ENCODE measurements at places on chromosomes 1 and 21.

- no peak for DNase-seq
Measured at GRCh38 chr1:200359610-200360163, 50.1 kb downstream of the ZNF281 start.

DNA sequence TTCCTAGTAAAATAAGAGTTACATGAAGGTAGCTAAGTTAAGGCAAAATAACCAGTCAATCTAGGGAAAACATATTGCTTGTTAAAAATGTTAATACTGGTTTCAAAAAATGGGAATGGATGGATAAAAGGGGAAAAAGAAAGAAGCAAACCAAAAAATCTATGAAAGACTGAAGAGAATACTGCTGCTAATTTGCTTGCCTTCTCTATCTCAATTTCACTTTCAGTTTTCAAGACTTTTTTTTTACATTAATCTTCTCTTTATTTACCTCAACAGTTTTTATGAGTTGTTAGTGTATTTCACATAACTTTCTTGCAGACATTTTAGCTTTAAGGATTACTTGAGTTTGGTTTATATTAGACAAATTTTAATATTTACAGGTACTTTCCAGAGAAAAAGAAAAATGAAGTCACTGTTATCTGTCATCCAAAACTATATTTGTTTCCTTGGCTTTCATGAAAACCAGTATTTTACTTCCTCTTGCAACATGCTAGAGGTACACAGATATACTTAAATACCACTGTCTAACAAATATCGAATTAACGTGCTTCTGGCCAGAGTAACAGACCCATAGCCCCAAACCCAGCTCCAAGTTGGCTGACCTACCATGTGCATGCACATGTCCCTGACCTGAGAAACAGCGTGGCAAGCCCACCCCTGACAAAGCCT lies 70.7 kb downstream of the COL24A1 start:
- DNase-seq, result no peak

- no peak for DNase-seq
Measured at GRCh38 chr1:228402641-228403025, 4.0 kb downstream of the TRIM11 start.

- DNase-seq, result no peak
Measured at GRCh38 chr1:228793032-228793431, 57.8 kb downstream of the RHOU start.

- DNase-seq, result no peak
Measured at GRCh38 chr1:46645815-46646214, 22.3 kb downstream of the ATPAF1 start.

DNA sequence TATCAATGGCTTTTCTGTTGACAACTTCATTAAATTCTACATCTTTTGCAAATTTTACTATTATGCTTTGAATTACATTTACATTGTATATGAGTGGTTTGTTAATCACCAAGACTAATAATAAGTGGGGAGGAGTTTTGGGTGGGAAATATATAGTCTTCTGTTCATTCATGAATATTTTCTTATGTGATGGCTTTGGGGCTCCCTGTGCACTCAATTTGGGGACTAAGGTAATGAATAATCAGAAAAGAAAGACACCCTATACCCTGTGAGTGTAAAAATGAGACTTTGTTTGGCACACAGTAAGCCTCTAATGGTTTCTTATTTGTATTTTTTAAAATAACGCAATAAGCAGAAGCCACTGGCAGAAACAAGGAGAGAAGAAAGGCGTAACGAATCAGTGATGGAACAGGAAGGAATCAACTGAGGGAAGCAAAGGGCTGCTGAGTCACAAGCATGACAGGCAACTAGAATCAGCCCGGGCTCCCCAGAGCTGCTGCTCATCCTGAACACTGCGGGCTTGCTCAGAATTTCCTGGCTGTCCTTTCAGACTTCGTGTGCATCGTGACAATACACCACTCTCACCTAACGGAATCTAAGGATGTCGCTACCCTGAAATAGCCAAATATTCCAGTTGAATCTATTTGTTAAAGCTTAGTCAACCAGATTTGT lies 20.8 kb upstream of the RGS2 start:
- no peak for DNase-seq

DNA sequence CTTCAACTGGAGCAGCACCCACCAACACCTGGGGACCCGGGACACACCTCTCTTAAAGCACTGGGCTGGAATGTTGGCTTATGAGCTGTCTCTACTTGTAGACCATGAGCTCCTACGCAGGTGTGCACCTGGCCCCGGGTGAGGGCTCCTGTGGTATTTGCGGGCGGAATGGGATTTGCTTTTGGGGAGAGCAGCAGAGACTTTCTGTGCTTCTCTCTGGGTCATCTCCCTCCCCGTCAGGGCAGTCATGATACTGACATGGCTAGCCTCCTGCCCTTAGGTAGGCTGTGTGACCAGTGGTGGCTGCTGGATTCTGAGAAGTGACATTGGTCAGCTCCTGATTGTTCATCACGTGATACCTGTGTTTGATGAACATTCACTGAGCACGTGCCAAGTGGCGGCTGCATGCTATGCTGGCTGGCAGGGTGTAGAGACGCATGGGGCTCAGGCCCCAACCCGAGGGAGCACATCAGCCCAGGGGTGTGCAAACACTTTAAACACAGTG lies 9.0 kb upstream of the ZBTB21 start:
- DNase-seq, result no peak

- DNase-seq, result peak; percentile 35
Measured at GRCh38 chr1:111961016-111961415, 28.5 kb downstream of the KCND3 start.

- no peak for DNase-seq
Measured at GRCh38 chr21:46127239-46128105, 27.9 kb downstream of the FTCD start.

- peak; percentile 58 for DNase-seq
Measured at GRCh38 chr1:149917571-149918144, at the start of gene SV2A. Gene SV2A, minus strand, starts transcription at chr1:149917844. Its CDS starts 4,004 bp downstream, at chr1:149913840.

DNA sequence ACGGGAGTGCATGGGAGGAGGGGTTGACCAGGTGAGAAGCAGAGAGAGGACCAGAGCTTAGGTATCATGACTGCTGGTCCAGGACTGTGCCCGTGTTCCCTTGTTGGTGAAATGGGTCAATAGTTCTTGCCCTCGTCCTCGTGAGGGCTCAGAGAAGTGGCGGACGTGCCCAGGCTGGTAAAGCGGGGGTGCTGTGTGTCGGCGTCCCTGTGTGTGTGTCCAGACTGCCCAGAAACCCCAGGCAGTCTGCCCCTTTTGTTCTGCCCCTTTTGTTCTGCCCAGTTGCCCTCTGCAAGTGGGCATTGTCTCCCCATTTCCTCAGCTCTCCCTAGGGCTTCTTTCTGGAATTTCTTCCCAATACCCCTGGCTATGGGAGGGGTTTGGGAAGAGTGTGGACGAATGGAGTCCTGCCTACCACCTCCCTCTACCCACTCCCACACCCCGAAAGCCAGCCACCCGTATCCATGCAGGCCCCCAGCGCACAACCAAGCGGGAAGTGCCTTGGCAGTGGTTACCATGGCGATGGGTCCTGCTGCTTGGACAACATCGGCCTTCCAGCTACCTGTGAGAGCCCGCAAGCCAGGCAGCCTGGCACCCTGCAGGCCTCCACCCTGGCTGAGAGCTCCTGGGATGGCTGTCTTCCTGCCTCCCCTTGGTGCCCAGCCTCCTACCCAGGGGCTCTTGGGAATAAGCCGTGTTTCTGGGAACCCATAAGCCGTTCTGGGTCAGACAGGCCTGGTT lies 34.7 kb downstream of the ACOT11 start:
- DNase-seq, result no peak

- no peak for DNase-seq
Measured at GRCh38 chr21:46299167-46299566, 13.0 kb downstream of the YBEY start.

DNA sequence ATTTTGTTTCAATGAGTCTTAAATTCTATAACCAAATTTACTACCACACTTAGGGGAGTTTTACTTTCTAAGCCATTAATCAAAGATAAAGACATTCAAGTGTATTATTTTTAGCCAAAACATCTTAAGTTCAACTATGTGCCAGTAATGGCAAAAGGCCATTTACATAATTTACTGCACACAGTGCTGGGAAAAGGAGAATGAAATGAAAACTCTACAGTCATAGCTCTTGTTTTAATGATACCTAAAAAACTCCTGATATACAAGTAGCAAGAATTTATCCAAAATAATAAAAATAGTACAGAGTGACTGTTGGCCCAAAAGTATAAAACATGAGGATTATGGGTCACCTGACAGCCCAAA lies 42.4 kb upstream of the C1orf198 start:
- no peak for DNase-seq

DNA sequence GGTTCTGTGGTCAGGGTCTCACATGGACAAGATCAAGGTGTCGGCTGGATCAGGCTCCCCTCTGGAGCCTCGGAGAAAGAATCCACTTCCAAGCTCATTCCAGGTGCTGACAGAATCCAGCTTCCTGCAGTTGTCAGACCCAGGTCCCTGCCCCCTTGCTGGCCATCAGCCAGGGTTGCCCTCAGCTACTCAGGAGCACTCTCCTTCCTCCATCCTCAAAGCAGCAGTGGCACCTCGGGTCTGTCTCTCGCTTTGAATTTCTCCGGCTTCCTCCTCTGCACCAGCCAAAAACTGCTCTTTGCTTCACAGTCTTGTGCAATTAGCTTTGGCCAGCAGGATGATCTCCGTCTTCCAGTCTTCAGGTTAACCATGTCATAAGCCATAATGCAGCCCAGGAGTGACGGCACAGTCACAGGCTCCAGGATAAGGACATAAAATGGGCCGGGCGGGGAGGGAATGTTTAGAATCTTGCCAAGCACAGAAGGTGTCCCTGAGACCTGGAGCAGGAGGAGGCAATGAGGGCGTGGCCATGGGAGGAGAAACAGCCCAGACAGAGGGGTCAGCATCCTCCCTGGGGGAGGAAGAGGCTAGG lies 79.4 kb upstream of the SLC25A33 start:
- no peak for DNase-seq

DNA sequence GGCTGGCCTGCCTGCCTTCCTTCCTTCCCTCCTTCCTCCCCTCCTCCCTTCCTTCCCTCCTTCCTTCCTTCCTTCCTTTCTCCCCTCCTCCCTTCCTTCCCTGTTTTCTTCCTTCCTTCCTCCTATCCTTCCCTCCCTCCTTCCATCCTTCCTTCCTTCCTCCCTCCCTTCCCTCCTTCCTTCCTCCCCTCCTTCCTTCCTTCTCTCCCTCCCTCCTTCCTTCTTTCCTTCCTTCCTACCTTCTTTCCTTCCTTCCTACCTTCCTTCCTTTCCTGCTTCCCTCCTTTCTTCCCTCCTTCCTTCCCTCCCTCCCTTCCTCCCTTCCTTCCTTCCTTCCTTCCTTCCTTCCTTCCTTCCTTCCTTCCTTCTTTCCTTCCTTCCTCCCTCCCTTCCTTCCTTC lies 70.1 kb upstream of the PTGFR start:
- no peak for DNase-seq

DNA sequence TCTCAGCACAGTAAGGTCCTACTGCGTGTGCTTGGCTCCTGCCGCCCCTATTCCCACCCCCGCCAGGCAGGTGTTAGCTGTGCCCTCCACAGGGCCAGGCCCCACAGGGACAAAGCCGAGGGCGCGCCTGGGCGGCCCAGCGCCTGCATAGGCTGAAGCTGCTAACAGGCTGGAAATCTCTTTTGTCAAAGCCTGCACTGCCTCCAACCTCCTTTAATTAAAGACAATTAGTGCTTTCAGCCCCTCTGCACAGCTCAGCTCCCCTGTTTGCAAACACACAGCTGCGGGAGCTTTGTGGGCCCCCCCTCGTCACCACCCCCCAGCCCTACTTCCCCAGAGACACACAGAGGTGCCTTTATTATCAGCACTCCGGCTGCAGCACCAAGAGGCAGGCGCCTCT lies 95.9 kb downstream of the EPHB2 start:
- peak; percentile 5 for DNase-seq

DNA sequence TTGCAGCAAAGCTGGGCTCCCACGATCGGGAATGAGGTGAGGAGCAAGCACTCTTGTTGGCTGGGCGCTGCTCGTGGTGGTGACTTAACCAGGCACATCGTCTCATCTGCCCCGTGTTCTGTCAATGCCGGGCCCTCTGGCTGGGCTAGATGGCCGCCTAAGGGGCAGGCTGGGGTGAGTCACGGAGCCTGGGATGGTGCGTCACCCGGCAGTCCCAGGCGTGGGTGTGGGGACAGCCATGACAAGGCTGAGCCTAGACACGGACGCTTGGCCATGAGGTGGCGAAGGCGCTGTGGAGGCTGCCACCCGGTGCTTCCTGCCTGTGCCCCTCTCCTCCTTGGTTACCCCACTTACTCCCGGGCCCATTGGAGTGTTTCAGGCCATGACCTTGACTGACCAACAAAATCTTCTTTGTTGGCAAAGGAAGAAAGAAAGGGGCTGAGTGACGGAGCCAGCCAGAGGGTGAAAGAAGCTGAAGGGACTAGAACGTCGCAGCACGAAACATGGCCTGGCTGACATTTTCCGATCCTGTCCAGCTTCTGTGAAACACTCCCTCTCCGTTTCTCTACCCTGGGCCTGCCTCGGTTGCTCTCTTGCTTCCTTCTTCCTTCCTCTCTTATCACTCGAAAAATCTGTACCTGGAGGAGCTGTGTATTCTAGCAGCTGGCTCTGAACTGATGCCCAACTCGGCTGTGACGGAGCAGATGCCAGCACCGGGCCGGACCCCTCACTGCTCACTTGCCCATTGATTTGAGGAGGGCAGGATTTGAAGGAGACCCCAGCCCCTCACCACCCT lies 596 bp downstream of the CD247 start:
- DNase-seq, result no peak

GRCh38 chr21:33046455-33046854 lies 20.7 kb downstream of the OLIG2 start:
- DNase-seq, result no peak

DNA sequence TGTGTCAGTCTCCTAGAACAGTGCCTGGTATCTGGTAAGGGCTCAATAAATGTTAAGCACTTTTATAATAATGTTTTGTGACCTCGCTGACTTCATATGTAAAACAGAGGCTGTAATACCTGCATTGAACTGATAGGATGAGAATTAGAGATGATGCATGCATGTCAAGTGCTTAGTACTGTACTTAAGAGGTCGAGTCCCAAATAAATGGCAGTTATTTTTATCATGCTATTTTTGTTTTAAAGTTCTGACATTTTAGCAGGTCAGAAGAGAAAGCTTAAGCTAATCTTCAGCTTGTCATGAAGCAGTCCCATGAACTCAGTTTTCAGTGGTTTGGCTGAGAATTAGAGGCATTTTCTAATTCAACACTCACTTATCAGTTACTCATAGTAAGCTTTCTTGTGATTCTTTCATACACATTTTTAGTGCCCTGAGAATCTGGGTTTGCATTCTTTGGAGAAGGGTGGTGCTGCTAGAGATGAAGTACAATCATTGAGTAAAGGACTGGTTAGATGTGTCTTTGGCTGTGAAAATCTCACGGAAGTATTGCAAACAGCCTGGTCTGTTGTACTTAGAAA lies 75.7 kb upstream of the RAVER2 start:
- no peak for DNase-seq

- DNase-seq, result no peak
Measured at GRCh38 chr1:20207546-20207945, 21.2 kb upstream of the PLA2G2C start.

DNA sequence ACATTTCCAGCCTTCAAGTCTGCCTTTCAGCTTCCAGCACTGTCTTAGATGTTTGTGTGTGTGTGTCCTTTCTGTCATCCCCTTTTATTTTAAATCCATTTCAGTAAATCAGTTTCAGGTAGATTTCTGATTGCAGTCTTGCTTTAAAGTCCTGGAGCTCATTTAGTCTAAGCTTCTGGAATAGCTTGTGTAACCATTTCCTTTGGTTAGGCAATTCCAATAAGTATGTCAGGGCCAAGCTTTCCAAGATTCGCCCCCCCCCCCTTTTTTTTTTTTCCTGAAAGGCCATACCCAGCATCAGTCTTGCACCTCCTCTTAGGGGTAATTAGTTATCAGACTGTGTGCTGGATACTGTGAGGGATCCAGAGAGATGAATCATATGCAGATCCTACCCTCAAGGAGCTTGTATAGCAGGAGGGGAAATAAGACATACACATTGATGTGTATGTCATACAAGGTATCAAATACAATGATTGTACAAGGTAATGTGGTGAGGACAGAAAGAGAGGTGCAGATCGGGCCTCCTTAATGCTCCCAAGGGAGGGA lies 41.3 kb downstream of the NFYC start:
- no peak for DNase-seq

All from NCI-H748 treated with DMSO at 0.1 percent for 48 hours (cell line).